ENCODE measurements at places on chromosomes 6 and 20. TPM values are rescaled to one million over a fixed set of nuclear protein-coding genes. Genes with fewer than 3 reads are reported as not detected.

DNA sequence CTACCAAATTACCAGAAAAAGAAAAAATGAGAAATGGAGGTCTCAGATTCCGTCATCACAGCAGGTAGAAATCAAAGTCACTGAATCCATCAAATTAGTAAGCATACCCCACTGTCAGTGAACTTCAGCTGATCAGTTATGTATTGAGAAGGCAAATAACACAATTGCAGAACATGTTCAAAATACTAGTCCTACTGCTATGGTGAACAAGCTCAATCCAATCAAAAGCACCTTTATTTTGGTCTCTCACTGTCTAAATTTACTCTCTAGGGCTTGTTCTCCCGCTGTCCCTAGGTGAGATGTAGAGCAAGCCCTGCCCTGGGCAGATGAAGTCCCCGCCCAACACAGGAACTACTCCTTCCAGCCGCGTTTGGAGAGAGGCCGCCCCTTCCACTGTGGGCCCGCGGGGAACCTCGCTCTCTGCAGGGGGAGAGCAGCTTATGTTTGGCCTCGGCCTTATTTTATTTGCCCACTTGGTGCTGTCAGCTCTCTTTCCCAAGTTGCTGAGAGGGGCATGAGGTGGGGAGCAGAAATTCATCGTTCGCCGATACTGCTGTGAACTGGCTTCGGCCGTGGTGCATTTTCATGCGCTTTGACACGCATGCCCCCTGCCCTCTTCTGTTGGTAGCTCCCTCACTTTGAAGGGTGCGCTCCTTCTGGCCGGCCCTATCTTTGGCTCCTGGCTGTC lies 14.3 kb upstream of the MAP1LC3A start:
- no peak overlapping the region for H3K4me3 ChIP-seq
- no peaks in the 10 kb centered on the region for H3K27me3 ChIP-seq
- H3K4me1 ChIP-seq: no peaks in the 10 kb centered on the region

DNA sequence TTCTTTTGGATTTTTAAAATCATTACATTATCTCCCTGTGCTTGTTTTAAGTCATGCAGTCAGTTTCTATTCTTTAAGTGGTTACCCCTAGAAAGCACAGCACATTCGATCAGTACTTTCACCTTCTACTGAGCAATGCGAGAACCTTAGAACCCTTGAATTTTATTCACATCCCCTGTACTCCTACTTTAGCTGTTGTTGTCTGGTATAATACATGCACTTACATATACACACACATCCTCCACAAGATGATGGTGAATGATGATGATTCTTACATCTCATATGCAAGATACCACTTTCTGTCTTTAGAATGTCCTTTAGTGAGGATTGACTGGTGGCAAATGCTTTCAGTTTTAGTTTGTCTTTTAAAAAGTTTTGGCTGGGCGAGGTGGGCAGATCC lies 5.7 kb downstream of the CDC40 start:
- no peaks in the 10 kb centered on the region for H3K36me3 ChIP-seq
- no peak overlapping the region for H3K27ac ChIP-seq
- no peak for DNase-seq
- H3K27me3 ChIP-seq: no peaks in the 10 kb centered on the region

DNA sequence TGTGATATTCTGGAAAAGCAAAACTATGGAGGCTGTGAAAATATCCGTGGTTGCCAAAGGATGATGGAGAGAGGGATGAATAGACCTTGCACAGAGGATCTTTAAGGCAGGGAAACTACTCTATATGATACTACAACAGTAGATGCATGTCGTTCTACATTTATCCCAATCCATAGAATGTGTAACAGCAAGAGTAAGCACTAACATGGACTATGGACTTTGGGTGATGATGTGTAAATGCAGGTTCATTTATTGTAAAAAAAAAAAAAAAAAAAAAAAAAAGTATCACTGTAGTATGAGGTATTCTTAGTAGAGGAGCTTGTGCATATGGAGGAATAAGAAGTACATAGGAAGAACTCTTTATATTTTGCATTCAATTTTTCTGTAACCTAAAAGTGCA lies 507.5 kb downstream of the PHF3 start:
- H3K4me3 ChIP-seq: no peak overlapping the region
- H3K36me3 ChIP-seq: no peaks in the 10 kb centered on the region
- no peaks in the 10 kb centered on the region for H3K4me1 ChIP-seq
- DNase-seq: no peak
- H3K27ac ChIP-seq: no peak overlapping the region

GRCh38 chr6:129638686-129639085 lies 71.3 kb downstream of the ARHGAP18 start:
- no peaks in the 10 kb centered on the region for H3K27me3 ChIP-seq
- H3K36me3 ChIP-seq: no peaks in the 10 kb centered on the region
- peaks cover 33% of the 10 kb centered on the region for H3K4me1 ChIP-seq
- H3K27ac ChIP-seq: peak overlapping the region; percentile 34
- no peak for DNase-seq
- no peak overlapping the region for H3K4me3 ChIP-seq

DNA sequence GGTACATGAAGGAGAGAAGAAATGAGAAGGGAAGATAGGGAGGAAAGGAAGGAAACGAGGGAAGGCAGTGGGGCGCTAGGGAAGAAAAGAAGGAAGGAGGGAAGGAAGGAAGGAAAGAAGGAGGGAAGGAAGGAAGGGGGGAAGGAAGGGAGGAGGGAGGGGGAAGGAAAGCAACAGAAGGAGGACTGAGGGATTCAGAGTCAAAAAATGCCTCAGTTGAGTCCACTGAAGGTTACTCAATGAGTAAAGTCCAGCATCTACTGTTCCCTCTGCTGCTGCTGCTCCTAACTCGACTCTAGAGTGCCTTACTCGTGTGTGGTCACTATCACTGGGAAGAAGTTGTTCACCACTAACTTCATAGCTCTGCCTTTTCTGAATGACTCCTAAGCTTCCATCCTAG lies 33.8 kb downstream of the PHACTR1 start:
- H3K27ac ChIP-seq: no peak overlapping the region
- peaks cover 74% of the 10 kb centered on the region for H3K27me3 ChIP-seq
- no peak overlapping the region for H3K4me3 ChIP-seq
- no peaks in the 10 kb centered on the region for H3K36me3 ChIP-seq

DNA sequence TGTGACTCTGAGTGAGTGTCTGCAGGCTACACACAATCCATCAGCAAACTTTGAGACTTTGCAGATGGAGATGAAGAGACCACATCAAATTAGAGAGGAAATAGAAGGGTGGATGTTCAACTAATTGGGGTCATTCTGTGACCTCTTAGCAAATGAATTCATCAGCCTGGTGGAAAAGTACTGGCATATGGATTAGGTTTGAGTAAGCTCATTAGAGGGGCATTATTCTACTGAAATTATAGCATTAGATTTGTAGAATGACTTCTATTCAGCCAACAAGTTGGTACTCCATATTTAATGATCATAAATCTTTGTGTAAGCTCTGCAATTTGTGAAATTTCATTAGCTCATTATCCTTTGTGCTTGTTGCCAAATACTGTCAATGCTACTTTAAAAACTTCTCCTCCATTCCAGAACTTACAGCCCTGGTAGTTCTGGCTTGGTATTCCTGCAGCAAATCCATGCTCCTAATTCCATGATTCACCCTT lies 63.8 kb downstream of the ADTRP start:
- H3K4me1 ChIP-seq: no peaks in the 10 kb centered on the region
- no peak overlapping the region for H3K4me3 ChIP-seq
- H3K27ac ChIP-seq: no peak overlapping the region
- no peaks in the 10 kb centered on the region for H3K27me3 ChIP-seq
- DNase-seq: no peak
- no peaks in the 10 kb centered on the region for H3K36me3 ChIP-seq

DNA sequence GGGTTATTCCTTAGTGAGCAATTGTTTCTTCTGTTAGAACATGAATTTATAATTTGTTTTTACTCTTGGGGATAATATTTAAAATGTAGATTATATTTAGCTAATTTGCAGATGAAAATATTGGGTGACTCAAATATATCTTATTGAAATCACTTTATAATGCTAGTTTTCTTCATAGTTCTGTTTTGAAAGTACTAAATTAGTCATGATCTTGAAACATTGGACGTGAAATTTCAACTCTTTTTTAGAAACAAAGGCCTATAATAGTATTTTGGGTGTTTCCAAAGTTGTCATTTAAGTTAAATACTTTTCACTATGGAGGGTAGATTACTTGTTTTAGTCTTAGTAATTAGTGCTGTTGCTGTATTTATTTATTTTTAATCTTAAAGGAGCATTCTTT lies 250.9 kb downstream of the UTRN start:
- H3K36me3 ChIP-seq: no peaks in the 10 kb centered on the region
- H3K27me3 ChIP-seq: no peaks in the 10 kb centered on the region
- H3K27ac ChIP-seq: no peak overlapping the region
- DNase-seq: no peak
- H3K4me3 ChIP-seq: no peak overlapping the region
- H3K4me1 ChIP-seq: peaks cover 6% of the 10 kb centered on the region

GRCh38 chr6:52579006-52579660 lies 2.3 kb upstream of the TRAM2 start:
- H3K4me1 ChIP-seq: peaks cover 30% of the 10 kb centered on the region
- no peak overlapping the region for H3K27ac ChIP-seq
- H3K4me3 ChIP-seq: no peak overlapping the region
- DNase-seq: no peak
- H3K27me3 ChIP-seq: no peaks in the 10 kb centered on the region

GRCh38 chr20:51129147-51129776 lies 106.4 kb upstream of the KCNG1 start:
- no peaks in the 10 kb centered on the region for H3K27me3 ChIP-seq
- peak; percentile 77 for DNase-seq
- H3K36me3 ChIP-seq: no peaks in the 10 kb centered on the region
- no peak overlapping the region for H3K4me3 ChIP-seq
- no peak overlapping the region for H3K27ac ChIP-seq
- peaks cover 35% of the 10 kb centered on the region for H3K4me1 ChIP-seq

- H3K4me3 ChIP-seq: no peak overlapping the region
- H3K27ac ChIP-seq: no peak overlapping the region
- no peaks in the 10 kb centered on the region for H3K36me3 ChIP-seq
- H3K4me1 ChIP-seq: no peaks in the 10 kb centered on the region
- no peaks in the 10 kb centered on the region for H3K27me3 ChIP-seq
- no peak for DNase-seq
These were observed 129.3 kb upstream of the PDE7B start for GRCh38 chr6:135722190-135722589.

DNA sequence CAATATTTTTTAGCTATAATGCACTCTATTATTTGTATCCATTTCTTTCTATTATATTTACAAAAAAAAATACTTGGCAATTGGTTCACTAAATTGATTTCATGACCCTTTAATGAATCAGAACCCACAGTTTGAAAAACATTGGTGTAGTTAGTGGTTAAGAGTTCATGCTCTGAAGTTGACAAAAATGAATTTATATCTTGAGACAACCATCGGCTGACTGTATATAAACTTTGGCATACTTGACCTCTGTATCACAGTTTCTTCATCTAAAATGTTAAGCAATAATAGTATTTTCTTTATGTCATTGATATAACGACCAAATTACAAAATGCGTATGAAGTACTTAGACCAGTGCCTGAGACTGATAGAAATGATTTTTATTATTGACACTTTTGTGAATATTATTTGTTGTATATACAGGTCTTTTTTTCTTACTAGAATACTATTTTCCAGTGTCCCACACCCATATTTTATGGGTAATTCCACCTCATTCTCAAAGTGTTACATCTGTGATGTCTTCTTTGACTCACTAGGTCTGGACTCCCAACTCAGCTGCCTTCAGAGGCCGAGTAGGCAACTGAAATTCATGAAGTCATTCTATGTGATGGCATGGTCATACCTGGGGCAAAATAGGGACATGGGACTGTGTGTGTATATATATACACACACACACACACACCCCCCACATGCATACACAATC lies 459.2 kb downstream of the RFPL4B start:
- H3K4me3 ChIP-seq: no peak overlapping the region
- H3K27ac ChIP-seq: no peak overlapping the region
- H3K27me3 ChIP-seq: no peaks in the 10 kb centered on the region
- no peaks in the 10 kb centered on the region for H3K36me3 ChIP-seq

GRCh38 chr20:50838707-50839385 lies 44.0 kb downstream of the BCAS4 start:
- H3K4me1 ChIP-seq: peaks cover 13% of the 10 kb centered on the region
- H3K36me3 ChIP-seq: peaks cover 7% of the 10 kb centered on the region
- H3K27me3 ChIP-seq: no peaks in the 10 kb centered on the region
- DNase-seq: no peak

DNA sequence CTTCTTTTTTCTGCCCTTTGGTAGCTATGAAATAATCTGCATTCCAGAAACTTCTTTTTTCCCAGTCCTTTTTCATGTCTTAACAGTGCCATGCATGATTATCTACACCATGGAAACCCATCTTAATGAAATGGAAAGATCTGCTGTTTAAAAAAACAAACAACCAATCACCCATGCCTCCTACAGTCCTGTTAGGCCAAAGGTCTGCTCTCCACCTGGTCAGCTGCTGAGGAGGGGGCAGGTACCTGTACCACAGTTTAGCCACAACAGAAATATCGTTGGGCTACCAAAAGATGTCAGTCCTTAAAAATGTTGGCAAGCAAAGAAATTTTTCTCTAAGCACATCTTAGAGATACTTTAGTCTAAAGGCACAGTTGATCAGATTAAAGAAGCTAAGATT lies 112.6 kb downstream of the SLC16A10 start:
- H3K4me3 ChIP-seq: no peak overlapping the region
- H3K4me1 ChIP-seq: peaks cover 22% of the 10 kb centered on the region
- no peaks in the 10 kb centered on the region for H3K27me3 ChIP-seq
- peak overlapping the region; percentile 32 for H3K27ac ChIP-seq
- DNase-seq: no peak

The MLN gene
- total RNA-seq: not detected

The EPPIN gene
- not detected for total RNA-seq

The FRMD1 gene
- 40.6 TPM for total RNA-seq

The ESR1 gene
- total RNA-seq: not detected
